ENCODE measurements at places on chromosomes 4 and X.

GRCh38 chr4:18930487-18930886 is 908.9 kb upstream of the LCORL start:
- DNase-seq: no peak

- no peak for DNase-seq
These were observed 87.0 kb downstream of the GABRB1 start for GRCh38 chr4:47118192-47118929.

DNA sequence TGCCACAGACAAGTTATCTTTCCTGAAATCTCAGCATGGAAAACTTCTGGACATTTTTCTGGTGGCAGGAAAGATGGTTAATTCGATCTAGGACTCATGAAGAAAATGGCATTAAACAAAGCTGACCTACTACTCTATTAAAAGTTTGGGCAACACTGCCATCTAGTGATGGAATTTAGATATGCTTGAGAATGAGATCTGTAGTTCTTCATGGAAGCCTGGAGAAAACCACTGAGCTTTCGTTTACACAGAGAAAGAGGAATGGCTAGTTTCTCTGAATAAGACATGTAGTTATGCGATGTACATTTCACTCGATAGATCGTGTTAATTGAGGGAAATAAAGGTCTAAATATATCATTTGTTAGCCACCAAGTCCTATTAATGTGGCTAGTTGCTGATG is 51.7 kb upstream of the CHRDL1 start:
- DNase-seq: no peak

- no peak for DNase-seq
These were observed 15.1 kb downstream of the AFAP1 start for GRCh38 chr4:7924570-7924969.

DNA sequence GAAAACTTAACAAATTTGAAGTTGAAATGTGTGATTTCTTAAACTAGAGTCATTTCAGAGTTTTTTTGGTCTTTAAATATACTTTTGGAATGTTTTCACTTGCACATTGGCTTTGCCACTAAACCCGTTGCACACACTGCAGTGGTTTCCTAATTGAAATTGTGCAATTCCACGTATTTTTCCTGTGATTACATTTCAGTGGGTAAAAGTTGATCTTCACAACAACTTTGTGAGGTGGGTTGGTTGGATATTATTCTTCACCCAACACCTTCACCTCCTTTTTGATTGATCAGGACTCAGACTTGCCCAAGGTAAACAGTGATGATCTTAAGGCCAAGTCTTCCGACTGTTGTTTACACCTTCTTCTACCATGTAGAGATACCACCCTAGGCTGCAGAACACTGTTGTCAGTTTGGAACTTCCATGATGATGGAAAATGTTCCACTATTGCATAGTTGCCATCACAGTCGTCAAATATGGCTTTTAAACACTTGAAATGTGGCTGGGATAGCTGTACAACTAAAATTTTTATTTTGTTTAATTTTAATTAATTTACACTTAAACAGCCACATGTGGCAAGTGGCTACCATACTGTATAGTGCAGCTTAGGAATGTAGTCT is 13.7 kb downstream of the SEPTIN11 start:
- DNase-seq: no peak

GRCh38 chr4:116952530-116953136 is 132.7 kb downstream of the TRAM1L1 start:
- DNase-seq: no peak

DNA sequence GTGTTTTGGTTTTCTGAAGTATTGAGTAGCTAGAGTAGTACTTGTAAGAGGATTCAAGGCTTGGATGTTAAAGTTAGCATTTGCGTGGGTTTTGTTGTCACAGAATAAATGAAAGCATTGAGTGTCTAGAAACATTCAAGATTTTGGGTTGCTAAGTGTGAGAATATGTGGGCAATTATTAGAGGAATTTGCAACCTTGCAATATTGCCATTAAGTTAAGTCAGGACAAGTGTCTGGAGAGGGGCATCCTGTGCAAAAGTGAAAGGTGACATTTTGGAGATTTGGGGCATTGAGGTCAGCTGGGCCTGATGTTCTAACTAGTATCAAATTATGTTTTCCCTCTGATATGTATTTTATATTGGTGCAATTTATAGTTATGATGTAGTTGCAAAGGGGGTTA is 533.9 kb upstream of the GRID2 start:
- no peak for DNase-seq

GRCh38 chr4:174794543-174795094 is 34.4 kb downstream of the GLRA3 start:
- no peak for DNase-seq

DNA sequence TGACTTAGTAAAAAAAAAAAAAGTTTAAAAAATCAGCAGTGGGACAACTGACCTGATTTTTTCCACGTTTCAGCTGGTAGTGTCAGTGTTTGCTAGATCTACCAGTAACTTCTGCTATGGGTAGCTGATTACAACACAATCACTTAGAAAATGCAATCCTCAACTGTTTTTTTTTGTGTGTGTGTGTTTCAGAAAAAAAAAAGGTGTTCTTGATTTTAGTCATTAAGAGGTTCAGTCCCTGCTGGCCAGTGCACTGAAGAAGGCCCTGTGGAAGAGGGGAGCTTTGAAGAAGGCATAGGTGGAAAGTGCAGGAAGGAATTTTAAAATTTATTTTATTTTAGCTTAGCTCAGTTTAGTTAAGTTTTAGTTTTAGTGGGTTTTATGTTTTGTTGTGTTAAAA is 46.9 kb downstream of the SH2D1A start:
- DNase-seq: no peak

DNA sequence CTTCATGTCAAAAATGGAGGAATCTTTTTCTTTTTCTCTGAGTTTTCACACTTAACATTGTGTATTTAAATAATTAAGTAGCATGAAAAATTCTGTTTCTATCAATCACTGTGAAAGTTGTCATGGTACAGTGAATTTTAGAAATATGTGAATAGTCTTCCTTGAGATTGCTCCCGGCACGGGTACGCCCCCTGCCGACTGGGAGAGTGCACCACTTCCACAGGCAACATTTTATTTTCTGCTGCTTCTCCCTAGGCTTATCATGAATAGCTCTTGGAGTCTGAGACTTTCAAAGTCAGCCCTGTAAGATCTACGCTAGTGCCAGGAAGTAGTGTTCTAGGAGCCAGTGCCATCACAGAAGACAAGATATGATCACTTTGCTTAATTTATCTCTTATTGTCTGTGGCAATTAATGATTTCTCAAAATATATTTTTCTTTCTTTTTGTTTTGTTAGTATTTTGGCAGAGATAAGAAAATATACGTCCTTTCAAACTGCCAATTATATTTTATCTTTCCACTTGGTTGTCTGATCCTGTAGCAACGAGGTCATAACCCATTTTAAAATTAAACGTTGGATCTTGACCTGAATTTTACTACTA is 763.8 kb upstream of the AADAT start:
- peak; percentile 7 for DNase-seq

- DNase-seq: peak; percentile 66
These were observed at the start of gene MSN for GRCh38 chrX:65667503-65668376. Gene MSN, plus strand, starts transcription at chrX:65667654. Its CDS starts 188 bp downstream, at chrX:65667842.

DNA sequence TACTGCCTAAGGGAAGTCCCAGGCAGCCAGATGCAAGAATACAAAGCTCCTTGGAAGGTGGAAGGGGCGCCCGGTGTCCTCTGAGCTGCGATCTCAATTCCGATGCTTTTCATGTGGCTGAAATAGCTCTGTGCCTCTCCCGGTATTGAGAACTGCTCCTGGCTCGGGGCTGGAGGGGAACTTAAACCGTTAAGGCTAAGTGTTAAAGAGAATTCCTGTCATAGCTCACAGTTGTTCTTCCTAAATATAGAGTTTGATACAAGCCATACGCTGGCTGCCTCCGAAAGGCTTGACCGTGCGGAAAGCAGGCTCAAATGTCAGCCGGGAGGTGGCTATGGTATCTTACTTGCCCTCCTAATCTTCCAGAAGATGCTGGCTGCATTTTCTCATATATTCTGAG is at the start of gene SMPX:
Gene SMPX (minus strand): TSS at position 157 of the 400 bp plus-strand sequence. CDS start 3,826 bp downstream, outside the sequence.
- no peak for DNase-seq

DNA sequence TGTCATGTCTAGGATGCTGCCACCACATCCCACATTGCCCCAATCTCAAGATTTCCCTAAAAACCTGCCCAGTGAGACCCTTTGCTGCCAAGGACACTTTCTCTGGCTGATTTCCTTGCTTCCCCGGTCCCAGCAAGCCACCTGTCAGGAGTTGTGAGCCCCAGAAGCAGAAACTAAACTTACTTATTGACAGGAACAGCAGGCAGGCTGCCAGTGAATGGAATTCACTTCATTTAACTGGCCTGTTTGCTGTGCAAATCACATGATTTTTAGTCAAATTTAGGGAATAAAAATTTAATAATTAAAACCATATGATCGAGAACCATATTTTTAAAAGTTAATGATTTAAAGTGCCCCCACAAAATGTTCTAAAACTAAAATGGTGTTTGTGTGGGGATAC is 48.5 kb downstream of the MAMLD1 start:
- no peak for DNase-seq

DNA sequence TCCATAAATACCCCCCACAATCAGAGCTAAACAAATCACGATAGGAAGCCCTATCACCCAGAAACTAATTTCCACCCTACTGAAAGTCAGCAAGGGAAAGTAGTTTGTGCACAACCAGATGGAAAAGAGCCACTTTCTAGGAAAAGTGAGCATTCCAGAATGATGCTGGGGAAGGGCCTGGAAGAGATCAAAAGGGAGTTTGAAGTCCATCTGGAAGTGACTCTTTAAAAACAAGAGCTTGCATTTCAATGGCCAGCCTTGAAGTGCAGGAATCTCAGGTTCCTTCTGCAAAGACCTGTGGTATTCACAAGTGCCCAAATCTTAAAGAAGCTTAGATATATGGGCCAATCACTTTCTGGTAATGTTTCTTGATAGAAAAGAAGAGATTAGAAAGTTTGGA is 97.0 kb upstream of the LDB2 start:
- DNase-seq: no peak

DNA sequence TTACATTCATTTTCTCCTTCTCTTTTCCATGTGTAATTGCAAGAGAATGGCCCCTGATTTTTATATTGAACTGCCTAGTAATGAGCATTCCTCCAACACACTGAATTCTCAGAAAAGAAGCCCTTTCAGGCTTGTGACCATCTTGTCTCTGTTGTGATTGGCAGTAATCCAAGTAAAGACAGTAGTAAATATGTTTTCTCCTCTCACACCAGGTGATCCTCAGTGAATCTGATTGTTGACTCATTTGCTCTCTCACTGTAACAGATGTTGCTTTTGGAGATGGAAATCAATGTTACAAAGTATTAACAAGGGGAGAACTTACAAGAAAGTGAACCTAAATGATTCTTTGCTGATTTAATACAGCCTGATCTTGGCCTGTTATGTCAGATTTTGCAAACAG is 271.0 kb downstream of the AFF2 start:
- DNase-seq: no peak

DNA sequence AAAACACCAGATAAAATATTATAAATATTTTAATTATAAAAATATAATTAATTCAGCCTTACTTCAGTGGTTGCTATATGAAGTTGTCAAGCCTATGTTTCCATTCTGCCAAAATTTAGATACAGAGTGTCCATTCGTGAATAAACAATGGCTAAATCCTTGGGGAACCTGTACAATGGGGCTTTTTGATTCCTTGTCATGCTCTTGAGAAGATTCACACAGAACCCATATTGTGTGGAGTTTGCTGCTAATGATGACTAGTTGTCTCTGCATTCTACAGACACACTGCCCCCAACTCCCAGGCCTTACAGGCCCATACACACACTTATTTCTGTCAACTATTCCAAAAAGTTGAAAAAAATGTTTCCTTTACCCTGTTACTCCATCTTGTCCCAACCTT is 33.4 kb upstream of the MAGEC2 start:
- no peak for DNase-seq

DNA sequence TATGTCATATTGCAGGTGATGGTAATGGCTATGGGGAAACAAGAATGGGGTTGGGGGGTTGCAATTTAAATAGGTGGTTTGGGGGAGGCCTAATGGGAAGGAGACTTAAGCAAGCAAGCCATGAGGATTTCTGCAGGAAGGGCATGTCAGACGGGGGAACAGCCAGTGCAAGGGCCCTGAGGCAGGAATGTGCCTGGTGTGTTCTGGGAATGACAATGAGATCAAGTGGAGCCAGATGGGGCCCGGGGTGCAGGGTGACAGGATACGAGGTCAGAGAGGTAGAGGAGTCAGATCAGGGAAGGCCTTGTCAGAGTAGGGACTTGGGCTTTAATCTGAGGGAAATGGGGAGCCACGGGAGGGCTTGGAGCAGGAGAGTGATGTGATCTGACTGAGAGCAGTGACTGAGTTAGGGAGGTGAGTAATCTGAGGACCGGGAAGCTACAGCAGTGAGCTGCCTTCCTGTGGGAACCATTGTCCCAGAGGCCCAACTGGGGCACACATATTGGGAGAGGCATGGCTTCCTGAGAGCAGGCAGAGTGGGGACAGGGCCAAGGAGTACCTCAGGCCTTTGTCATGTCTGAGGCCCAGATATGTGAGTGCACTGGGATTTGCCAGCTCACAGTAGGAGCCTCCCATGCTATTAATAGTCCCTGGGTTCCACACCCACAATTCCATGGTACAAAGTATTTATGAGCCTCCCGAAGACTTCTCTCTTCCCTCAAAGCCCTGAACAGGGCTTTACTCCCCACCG is 139.8 kb downstream of the BCOR start:
- DNase-seq: no peak

- no peak for DNase-seq
These were observed at the start of gene HHIP for GRCh38 chr4:144645631-144646522. Gene HHIP, plus strand, starts transcription at chr4:144646156. Its CDS starts 520 bp downstream, at chr4:144646676.
